ENCODE measurements at places on chromosomes 12 and 14.

- no peak for DNase-seq
Observed at GRCh38 chr12:57441846-57442427, 7.4 kb downstream of the INHBC start.

DNA sequence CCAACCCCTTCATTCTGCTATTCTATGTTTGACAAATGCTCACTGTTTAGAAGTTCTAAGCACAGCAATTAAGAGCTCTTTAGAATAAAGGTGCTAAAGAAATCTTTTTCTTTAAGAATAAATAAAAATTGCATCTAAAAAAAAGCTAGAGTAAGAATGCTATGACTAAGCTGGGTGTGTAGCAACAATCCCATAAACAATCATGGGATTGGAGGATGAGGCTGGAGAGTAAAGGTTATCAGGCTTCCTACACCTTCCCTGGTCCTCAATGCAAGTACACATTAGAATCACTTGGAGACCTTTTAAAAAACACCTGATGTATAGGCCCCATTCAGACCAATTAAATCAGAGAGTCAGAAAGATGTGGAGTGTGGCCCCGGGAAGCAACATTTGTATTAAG is 88.3 kb downstream of the CIT start:
- no peak for DNase-seq

DNA sequence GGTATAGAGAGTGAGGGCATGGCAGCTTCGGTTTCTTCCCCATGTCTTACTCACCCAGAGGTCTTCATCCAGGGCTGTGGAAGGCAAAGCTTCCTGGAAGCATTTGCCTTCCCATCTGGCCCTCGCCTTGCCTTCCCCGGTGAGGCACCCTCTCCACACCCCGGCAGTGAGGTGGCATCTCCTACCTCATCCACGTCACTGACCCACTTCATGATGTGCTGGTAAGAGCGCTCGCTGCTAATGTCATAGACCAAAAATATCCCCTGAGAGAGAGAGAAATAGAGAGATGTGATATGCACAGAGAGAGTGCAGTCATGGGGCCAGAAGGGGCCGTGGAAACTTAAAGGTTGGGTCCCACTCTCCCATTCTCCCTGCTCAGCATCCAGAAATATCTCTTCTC is 8.3 kb upstream of the GPX2 start:
- no peak for DNase-seq

DNA sequence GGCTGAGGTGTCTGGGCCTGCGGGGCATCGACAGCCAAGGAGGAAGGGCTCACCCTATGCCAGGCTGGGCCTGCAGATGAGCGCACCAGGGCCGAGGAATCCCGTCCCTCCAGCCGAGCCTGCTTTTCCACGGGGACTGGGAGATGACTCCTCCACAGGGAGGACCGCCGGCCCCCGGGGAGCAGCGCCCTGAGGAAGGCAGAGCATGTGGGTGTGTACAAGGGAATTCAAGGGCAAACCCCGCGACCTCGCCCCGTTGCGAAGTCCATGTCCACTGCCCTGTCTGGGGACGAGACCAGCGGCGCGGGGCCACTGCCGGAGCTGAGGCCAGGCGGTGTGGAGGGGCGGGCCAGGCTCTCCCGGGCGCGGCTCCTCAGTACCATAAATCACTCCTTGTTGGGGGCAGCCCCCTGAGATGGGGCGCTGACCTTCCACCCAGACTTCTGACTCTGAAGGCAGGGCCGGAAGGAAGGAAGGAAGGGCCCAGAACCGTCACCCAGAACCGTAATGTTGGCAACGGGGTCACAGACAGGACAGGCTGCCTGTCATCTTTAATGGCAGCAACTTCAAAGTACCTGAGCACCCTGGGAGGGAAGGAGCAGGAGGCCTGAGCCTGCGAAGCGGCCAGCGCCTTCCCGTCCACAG is 52.5 kb downstream of the RNF34 start:
- DNase-seq: peak; percentile 19

DNA sequence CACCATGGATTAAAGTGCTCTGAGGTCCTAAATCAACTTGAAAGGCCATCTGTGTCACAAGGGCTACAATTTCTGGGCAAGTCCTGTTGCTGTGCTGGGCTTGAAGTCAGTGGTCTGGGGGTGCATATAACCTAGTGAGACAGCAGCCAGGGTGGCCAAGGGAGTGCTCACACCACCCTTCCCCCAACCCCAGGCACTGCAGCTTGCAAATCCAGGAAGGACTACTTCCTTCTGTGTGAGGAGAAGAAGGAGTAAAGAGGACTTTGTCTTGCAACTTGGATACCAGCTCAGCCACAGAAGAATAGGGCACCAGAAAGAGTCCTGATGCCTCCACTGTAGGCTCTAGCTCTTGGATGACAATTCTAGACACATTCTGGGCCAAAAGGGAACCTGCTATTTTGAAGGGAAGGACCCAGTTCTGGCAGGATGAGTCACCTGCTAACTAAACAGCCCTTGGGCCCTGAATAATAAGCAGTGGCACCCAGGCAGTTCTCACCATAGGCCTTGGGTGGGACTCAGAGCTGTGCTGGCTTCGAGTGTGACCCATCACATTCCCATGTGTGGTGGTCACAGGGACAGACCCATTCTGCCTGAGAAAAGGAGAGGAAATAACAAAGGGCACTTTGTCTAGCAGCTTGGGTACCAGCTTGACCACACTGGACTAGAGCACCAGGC is 32.6 kb upstream of the DHRS7 start:
- no peak for DNase-seq

DNA sequence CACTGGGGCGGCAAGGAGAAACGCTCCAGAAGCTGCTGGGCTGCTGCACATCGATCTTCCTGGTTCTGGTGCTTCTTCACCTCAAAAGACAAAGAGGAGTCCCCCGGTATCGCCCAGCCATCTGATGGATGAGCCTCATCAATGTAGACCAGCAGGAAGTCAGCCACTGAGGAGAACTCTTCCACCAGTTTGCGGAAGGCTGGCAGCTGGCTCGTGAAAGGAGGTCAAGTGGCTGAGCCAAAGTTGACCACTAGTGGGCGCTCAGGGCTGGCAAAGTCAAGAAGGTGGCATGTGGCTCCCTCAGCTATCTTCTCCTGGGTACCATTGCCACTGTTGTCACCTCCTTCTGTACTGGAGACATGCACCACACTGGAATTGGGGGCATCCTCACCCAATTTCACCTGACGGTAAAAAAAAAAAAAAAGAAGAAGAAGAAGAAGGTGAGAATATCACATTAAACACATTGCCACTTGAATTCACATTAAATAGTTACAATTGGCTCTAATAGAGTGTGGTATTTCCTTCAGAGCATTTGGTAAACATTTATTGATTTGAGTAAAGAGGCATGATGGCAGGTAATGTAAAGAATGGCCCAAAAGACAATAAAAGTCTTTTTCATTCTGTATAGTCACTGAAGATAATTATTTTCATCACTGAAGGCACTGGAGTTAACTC is 8.3 kb downstream of the DIO2 start:
- no peak for DNase-seq

GRCh38 chr14:58977366-58977765 is 211.1 kb upstream of the DAAM1 start:
- no peak for DNase-seq
